Stimulated activated naive CD4-positive, alpha-beta T cell (primary cell): ENCODE measurements at places on chromosomes 4 and X.

- DNase-seq = no peak
Measured at GRCh38 chrX:27222661-27223060, 240.5 kb downstream of the PPP4R3C start.

DNA sequence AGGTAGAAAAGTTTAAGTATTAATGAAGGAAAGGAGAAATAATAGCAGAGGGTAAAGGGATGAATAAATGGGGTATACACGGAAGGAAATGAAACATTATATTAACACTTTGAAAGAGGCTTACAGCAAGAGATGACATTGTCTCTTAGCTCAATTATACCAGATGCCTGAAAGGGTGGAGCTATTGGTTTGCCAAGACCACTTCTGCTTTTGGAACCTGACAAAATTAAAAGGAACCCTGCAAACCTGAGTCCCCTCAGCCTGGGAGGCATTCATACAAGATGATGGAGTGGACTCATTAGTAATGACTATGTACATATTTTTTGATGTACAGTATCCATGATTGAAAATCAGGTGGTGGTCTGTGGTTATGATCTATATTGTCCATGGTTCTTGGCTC is 45.1 kb upstream of the HPF1 start:
- DNase-seq = no peak

- DNase-seq = no peak
Measured at GRCh38 chr4:151862766-151863165, 102.0 kb upstream of the GATB start.

GRCh38 chr4:11341337-11342043 is 87.2 kb downstream of the HS3ST1 start:
- DNase-seq = no peak

DNA sequence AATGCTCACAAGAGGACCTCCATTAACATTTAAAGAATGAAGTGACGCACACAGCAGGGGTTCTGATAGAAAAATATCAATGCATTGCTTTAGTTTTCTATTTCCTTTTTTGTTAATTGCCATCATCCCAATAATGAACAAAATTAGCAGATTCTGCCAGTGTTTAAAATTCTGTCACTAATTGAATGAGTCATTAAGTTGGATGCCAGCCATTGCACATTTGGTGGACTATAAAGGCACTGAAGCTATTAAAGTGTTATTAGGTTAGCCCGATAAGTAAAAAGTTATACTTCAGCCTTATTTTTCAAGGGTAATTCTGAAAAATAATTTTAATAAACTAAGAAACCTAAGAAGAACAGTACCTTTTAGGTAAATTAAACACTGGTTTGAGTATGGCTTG is 53.1 kb downstream of the MAP3K15 start:
- no peak for DNase-seq

DNA sequence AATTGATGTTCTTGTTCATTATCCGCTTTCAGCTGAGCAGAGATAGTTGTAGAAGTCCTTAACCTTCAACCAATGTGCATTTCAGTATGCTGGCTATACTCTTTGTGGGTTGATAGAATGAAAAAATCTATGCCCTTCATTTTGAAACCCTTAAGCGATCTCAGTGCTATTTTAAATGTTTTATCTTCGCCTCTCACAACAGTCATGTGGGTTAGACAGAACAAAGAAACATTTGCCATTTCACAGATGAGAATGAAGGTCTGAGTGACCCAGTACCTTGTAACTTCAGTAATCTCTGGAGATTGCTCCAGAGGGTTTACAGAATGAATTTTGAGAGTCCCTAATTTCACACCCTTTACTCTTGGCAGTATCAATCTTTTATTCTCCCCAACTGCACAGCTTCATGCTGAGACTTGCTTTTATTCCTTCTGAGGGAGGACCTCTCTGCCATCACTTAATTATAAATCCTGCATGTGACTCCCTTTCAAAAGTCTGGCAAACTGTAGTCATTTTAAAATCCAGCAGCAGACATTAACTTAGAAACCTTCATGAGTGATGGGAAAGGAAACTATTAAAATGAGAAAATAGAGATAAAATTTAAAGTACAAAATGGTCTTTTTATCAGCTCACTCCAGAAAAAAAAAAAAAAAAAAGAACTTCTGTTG is 921.5 kb downstream of the RAB28 start:
- DNase-seq = no peak

- no peak for DNase-seq
Measured at GRCh38 chr4:85696661-85697060, 221.7 kb downstream of the ARHGAP24 start.

DNA sequence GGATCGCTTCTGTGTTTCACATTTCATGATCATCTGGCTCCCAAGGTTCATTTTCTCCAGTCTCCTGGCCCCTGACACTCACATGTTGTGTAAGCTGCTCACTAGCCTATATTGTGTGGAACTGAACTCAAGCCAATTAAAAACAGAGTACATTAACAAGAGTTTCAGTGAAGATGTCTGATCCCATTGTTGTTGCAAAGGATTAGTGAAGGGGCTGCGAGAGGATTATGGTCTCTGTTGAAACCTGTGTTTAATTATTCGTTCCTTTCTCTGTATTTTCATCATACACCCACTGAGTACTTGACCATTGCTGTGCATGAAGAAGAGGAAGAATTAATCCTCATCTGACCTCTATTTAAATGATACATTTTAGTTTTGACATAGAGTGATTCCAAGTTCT is 54.7 kb downstream of the AFF2 start:
- no peak for DNase-seq
